Right forelimb (tissue), 1 donor: ENCODE measurements at places on chromosomes 4 and X.

DNA sequence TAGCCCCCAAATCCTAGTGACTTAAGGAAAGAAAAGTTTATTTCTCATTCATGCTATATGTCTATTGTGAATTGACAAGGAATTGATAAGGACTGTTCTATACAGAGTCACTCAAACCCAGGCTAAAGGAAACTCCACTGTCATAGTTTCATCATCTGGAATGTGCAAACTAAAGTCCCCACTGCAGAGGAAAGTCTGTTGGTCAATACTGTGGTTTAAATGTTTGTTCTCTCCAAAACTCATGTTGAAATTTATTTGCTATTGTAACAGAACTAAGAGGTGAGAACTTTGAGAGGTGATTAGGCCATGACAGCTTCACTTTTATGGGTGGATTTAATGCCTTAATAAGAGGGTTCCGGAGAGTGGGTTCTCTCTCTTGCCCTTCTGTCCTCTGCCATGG lies 149.6 kb downstream of the COX18 start:
- DNase-seq = no peak

DNA sequence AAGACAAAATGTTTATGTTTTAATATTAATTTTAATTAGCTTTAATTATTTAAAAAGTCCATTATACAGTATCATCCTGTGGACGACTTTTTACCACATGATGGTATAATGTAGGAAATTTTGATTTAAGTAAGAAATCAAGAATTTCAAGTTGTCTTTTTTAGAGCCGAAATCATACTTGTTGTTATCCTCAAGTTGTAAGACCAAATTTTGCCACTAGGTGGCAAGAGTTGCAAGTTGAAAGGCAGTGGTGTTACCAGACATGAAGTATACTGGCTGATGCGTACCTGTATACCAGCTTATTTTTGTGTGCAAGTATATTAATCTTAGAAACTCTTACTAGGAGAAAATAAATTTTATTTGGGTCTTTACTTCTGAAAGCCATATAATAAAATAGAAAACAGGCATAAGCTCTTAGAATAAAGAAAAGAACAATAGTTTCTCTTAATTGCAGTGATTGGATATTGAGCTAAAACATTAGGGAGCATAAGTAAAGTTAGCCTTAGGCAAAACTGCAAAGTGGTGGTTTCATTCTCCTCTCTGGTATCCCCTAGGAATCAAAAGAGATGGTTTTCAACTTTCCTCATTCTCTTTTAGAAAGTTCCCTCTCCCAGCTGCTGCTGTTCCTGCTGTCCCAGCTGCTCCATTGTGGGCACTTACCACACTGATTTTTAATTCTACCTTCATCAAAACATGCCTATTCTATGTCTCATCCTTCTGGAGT lies 118.0 kb upstream of the WDFY3 start:
- no peak for DNase-seq

- DNase-seq = no peak
These were observed 295.3 kb downstream of the GRID2 start for GRCh38 chr4:92599044-92599443.

DNA sequence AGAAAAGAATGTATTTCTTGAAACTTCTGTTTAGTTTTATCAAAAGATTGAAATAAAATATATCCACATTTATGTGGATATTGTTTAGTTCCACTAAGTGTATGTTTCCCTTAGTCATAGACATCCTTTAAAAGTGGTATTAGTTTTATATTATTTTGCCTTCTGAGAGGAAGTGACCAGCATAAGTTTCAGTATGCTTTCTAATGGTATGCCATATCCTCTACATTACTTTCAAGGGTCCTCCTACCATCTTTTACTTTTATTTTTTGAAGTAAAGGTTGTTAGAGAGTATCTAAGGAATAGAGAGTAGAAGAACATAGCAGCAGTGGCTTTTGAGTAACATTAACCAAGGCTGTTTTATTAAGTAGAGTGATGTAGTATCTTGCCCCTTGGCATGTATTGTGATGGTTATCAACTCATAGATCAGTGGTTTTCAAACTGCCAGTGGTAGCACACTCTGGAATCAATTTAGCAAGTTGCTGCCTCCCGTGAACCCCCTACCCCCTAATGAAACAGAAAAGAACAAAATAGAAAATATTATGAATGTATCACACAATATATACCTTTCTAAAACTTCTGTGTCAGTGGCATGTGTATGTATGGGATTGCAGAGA lies 44.8 kb downstream of the RBPJ start:
- DNase-seq = no peak

DNA sequence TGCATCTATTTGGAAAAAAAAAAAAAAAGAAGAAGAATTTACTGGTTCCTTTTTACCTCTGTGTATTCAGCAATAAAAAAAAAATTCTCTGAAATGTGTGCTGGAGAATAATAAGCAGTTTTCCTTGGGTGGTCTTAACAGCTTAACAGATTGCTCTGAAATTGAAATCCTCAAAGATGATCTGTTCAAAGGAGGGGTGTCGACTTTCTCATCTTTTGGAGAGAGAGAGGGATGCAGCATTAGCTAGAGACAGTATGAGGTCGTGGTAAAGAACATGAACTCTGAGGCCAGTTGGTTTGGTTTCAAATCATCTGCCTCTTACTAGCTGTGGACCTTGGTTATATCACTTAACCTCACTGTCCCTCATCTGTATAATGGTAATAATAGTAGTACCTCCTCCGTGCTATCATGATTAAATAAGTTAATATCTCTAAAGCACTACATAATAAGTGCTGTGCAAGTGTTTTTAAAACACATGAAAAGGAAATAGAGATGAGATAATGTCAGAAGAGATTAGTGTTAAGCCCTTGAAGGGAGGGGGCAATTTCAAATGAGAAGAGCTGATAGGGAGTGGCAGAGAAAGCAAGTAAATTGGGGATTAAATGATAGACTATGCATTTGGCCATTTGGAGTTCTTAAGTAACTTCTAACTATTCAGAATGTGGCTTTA lies 109.9 kb upstream of the LIMCH1 start:
- no peak for DNase-seq

DNA sequence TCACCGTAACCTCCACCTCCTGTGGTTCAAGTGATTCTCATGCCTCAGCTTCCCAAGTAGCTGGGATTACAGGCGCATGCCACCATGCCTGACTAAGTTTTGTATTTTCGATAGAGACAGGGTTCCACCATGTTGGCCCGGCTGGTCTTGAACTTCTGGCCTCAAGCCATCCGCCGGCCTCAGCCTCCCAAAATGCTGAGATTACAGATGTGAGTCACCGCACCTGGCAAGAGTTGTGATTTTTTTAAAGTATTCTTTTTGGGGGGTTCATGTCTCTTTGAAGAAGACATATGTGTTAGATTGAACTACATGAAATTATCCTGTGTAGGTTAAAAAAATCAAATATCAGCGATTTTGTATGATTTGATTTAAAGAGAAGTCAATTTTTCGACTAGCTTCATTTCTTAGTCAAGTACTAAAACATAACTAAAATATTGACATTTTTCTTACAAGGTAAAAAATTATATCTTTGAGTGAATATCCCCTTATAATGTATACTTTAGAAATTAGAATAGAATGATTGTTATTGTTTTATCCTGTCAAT lies 60.3 kb upstream of the ANTXR2 start:
- DNase-seq = no peak

GRCh38 chr4:185468999-185469398 lies 2.5 kb downstream of the CCDC110 start:
- DNase-seq = no peak

GRCh38 chr4:24645765-24646550 lies 61.6 kb upstream of the DHX15 start:
- DNase-seq = no peak

DNA sequence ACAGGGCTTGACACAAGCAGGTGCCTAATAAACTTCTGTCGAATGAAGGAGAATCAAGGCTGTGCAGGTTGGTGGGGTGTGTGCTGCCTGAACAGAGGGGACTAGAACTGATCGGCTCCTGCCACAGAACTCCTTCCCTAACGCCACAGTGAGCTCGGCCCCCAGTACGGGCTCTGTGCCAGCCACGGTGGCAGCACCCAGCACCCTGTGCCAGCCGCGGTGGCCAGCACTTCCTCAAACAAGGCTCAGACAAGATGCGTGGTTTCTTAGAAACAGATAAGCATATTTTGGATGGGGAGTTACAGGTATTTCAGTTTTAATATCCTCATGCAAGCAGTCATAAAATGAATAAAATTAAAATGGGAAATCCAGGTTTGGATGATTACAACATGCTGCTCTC lies 26.0 kb upstream of the C4orf50 start:
- no peak for DNase-seq

DNA sequence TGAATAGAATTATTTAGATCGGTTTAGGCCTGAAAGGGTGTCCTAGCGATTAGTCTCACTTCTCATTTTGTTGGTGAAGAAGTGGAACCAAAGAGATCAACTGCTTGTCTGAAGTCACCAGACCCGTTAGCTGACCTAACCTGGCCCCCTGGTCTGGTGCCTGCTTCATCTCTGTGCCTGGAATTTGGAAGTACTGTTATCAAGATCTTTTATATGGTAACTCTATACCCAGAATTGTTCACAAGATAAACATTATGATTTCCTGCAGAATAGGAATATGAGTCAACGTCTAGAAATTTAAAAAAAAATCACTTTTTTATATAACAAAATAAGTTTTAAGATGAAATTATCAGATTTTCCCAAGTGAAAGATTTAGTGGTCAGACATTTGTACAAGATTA lies 37.2 kb downstream of the LRP2BP start:
- no peak for DNase-seq

DNA sequence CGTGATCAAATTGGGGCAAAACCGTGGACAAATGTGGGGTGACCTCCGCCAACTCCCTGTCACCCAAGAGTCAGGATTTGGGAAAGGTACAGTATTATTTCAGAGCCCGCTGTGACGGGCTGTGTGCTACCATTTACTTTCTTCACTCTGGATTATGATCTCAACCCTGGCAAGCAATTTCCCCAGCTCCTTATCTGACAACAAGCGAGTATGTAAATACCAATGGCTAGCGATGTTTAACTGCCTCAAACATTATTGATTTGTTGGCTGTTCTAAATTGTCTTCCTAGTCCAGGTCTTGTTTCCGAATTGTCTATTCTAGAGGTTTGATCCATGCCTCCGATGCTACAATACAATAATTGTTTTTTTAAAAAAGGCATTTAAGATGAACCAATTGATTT lies 17.7 kb upstream of the PITX2 start:
- no peak for DNase-seq

- no peak for DNase-seq
These were observed 23.5 kb upstream of the PHF8 start for GRCh38 chrX:54067766-54068165.

- no peak for DNase-seq
These were observed 406.1 kb downstream of the RAPGEF2 start for GRCh38 chr4:159508917-159509500.

- no peak for DNase-seq
These were observed 51.3 kb upstream of the TMPRSS11F start for GRCh38 chr4:68180849-68181526.

DNA sequence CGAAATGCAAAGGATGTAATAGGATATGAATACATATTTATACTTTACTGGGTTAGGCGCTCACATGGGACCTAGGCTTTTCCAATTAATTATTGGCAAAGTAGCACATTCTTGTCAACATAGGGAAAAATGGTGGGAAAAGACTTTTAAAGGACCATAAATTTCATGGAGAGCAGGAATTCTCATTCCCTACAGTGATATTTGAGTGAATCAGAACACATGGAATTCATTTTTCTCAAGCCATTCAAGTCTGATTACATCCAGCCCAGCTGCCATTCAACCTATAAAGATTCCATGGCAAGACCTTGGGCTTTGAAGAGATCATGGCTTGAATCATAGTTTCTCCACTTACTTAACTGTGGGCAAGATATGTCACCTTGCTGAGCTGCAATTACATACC lies 150.4 kb downstream of the SOWAHB start:
- no peak for DNase-seq

DNA sequence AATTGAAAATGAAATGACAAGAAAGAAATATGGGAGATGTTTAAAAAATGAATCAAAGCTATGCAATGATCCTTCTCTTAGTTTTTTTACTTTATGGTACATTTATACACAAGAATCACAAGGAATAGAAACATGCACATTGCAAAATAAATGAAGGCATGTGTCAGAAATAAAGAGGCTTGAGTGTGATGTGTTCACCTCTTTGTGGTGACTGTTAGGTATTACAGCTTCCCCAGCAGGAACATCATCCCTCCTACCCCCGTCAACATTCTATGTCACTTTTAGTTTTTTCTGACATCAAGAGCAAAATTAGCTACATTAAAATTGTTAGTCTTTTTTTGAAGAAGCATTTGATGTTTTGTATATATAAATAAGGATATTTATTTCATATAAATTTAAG lies 214.8 kb downstream of the SLC4A4 start:
- no peak for DNase-seq

DNA sequence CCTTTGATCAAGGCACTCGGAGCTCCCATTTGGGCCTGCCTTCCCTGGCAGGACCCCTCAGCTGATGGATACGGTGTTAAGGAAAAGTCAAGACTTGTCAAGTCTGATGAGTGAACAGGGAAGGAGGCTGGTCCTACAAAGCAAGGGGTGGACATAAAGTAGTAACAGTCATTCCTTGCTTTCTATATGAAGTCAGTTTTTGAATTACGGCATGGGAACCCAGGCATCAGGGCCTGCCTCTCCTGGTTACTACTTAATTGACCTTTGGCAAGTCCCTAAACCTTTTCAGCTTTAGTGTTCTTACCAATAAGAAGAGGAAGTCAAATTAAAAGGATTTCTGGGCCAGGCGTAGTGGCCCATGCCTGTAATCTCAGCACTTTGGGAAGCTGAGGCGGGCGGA lies 7.0 kb downstream of the CHST7 start:
- no peak for DNase-seq

DNA sequence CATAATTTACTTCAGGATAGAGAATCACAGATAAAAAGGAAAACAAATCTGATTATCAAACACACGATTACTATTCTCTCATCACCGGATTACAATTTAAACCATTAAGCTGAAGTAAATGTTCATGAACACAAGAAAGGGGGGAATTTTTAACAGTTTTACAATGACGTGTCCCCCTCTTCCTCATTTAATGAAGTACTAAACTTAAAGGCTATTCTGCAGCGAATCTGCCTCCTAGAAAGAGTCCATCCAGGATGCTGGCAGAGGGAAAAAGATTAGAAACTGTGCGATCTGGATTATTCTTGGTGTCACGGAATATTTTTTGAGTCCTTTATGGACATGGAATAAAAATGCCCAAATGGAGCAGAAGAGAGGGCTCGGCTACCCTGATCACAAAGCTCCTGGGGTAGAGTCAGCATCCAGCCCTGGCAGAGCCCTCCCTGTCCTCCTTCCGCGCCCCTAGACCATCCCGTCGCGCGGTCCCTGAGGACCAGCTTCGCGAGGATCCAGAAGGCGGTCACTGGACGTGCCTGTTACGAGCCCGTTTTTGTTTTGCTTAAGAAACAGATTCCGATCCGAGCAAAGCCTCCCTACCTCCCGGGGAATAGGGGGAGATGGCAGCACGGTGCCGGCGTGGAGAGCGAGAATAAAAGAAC lies 1.2 kb downstream of the ELF2 start:
- no peak for DNase-seq

GRCh38 chr4:113823291-113823659 lies 61.7 kb upstream of the CAMK2D start:
- DNase-seq = no peak

GRCh38 chr4:102493257-102493656 lies 7.9 kb upstream of the NFKB1 start:
- DNase-seq = no peak
